Globus pallidus (tissue), 1 donor: ENCODE measurements at places on chromosomes 12 and 14.
A peak's percentile ranks its signal among the peaks of the same experiment; 100 is the strongest.

- DNase-seq = peak; percentile 97
Measured at GRCh38 chr12:45727301-45727979, 2.1 kb upstream of the ARID2 start.

DNA sequence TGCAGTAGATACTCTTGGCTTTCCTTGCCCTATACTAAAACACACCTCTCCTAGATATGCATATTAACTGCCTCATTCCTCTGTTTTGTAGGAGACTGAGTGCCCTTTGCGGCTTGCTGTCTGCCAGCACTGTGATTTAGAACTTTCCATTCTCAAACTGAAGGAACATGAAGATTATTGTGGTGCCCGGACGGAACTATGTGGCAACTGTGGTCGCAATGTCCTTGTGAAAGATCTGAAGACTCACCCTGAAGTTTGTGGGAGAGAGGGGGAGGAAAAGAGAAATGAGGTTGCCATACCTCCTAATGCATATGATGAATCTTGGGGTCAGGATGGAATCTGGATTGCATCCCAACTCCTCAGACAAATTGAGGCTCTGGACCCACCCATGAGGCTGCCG lies 15.4 kb downstream of the TRAFD1 start:
- DNase-seq = no peak

GRCh38 chr14:23409475-23409874 lies 1.4 kb upstream of the MYH6 start:
- no peak for DNase-seq

DNA sequence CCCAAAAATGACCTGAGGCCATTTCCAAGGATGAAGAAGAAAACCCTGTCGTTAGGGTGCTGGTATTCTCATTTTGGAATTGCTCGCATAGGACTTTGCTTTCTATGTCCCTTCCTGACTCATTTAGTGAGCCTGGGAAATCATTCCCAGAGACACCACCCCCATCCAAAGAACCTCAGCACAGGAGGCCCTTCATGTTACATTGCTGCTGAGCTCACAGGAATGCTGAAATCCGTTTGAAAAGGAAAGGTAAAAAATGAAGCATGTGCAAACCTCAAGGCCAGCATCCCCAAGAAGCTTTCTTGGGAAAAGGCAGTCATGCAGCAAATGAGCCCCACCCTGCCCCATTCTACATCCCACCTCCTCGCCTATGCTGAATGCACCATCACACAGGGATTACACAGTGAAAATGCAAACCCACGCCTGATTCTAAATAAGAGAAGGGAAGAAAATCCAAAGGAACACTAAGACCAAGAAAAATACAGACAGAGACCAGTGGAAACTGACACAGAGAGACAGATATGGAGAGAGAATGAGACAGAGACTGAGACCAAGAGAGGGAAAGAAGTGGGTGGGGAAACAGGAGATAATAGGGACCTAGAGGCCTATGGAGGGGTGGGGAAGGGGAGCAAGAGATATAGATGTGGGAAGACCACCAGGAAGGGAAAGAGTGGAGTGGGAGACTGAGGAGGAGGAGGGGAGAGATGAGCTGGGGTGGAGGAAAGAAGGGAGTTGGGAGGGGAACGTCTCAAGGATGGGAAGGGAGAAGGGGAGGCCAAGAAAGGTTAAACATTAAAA lies 33.5 kb downstream of the NIN start:
- DNase-seq = no peak

- DNase-seq = peak; percentile 43
Measured at GRCh38 chr14:26276757-26277156, 321.1 kb downstream of the NOVA1 start.

- no peak for DNase-seq
Measured at GRCh38 chr14:104594310-104595046, 10.1 kb downstream of the TMEM179 start.

- DNase-seq = no peak
Measured at GRCh38 chr14:70685474-70686197, 43.9 kb downstream of the TTC9 start.

- no peak for DNase-seq
Measured at GRCh38 chr14:55336691-55337090, 65.5 kb downstream of the FBXO34 start.

DNA sequence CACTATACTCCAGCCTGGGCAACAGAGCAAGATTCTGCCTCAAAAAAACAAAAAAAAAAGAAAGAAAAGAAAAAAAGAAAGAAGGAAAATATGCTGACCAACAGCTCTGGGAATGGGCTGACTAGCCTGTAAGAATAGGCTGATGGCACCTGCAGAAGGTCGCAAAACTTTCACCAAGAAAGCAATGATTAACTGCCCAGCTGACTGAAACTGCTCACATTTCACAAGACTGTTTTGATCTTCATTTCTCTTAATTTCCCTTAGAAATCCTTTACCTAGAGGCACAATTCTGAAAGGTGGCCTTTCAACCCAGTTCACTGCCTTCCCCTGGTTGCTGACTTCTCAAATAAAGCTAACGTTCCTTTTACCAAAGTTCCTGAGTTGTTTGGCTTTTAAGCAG lies 12.4 kb downstream of the BEST3 start:
- DNase-seq = no peak

- DNase-seq = no peak
Measured at GRCh38 chr12:3186546-3187215, 109.5 kb downstream of the TSPAN9 start.

DNA sequence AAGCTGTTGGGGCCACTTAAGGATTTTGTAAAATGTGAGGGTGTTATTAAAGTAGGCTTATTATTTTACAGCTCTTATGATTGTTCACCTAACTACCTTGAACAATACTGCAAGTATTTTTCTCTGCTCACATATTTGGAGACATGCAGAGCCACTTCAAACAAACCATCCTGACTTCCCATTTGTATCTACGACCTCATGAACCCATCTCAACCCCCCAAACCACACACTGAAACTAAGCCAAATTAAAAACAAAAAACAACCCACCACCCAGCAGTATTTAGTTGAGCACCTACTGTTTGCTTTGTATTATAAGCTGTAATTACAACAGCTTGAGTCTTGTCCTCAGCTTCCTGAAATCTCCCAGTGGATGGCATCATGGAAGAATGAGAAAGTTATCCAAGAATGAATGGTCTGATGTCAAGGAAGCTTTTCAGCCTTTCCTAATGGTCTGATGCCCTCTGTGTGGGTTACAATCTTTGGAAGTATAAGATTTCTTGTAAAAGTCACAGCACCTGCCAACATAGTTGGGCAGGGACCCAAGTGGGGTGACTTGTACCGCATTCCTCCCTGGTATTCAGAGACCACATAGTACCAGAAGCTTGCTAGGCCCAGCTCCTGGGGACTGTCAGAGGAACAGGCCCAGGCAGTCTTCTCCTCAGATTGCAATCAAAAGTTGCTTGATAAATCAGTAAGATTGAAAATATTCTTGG lies 416.6 kb downstream of the ZFP36L1 start:
- DNase-seq = no peak

DNA sequence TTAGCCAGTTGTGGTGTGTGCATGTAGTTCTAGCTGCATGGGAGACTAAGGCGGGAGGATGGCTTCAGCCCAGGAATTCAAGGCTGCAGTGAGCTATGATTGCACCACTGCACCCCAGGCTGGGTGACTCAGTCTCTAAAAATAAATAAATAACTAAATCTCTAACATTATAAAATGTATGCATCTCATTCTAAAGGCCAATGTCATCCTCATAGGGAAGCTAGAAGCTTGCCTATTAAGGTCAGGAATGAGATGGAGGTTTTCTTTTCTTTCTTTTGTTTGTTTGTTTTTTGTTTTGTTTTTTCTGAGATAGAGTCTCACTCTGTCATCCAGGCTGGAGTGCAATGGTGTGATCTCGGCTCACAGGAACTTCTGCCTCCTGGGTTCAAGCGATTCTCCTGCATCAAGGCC lies 48.8 kb upstream of the PAPLN start:
- no peak for DNase-seq

- no peak for DNase-seq
Measured at GRCh38 chr14:68937471-68938270, 41.4 kb downstream of the ACTN1 start.
